ENCODE measurements at places on chromosomes 13 and 19.

DNA sequence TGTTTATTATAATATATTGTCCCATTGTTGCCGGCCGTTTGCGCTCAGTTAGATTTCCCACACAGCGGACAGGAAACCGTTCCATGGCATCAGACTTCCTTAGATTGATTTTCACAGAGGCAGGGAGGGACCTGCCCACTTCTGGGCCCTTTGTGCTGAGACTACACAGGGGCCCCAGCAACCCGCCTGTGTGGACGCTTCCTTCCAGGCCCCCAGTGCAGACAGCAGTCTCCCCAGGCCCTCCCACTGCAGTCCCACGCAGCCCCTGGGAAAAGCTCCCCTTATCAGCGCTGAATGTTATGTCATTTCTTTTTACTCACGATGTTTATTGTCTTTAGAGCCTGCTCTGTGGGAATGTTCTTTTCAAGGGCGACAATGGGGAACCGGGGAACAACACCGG is 351.7 kb upstream of the ARGLU1 start:
- DNase-seq = peak; percentile 19

GRCh38 chr13:77544355-77544754 is 8.8 kb downstream of the SCEL start:
- DNase-seq = peak; percentile 61

GRCh38 chr19:56612737-56613136 is 17.6 kb downstream of the ZNF71 start:
- no peak for DNase-seq

- DNase-seq = no peak
These were observed 369.9 kb upstream of the SLC10A2 start for GRCh38 chr13:103436057-103436654.

- no peak for DNase-seq
These were observed 31.2 kb downstream of the CEBPG start for GRCh38 chr19:33404506-33405253.

- no peak for DNase-seq
These were observed 2.3 kb downstream of the ONECUT3 start for GRCh38 chr19:1755467-1756171.

GRCh38 chr13:54633456-54633855 is 1604.8 kb downstream of the OLFM4 start:
- no peak for DNase-seq

GRCh38 chr19:49997709-49998108 is 27.5 kb downstream of the VRK3 start:
- no peak for DNase-seq

DNA sequence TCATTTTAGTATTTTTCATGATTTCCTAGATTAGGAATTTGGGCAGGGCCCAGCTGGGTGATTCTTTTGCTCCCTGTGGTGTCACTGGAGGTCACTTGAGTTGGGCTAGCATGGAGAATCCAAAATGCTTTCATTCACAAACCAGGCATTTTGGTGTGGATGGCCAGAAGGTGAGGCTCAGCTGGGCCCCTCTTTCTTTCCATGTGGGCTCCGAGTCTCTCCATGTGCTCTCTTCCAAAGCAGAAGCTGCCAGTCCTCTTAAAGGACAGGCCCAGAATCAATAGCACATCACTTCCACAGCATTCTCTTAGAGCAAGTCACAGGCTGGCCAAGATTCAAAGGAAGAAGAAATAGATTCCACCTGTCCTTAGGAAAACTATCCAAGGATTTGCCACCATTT is 21.8 kb upstream of the IGLON5 start:
- DNase-seq = no peak

- DNase-seq = peak; percentile 79
These were observed 1.0 kb downstream of the GPR108 start for GRCh38 chr19:6736169-6736916.

DNA sequence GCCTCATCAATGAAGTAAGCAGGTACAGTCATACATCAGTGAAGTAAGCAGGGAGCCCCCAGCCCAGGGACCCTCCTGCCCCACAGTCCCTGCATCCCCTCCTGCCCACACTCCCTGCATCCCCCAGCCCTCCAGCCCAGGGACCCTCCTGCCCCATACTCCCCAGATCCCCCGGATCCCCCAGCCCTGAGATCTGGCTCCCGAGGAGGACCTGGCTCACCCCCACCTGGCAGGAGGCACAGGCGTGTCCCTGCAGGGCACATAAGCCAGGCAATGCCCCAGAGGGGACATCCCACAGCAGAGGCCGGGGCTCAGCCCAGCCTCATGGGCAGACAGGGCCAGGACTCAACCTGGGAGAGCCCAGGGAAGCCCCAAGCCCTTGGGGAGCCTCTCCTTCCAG is 53.6 kb upstream of the TPM4 start:
- no peak for DNase-seq
